ENCODE measurements at places on chromosomes 4 and X. TPM values are rescaled to one million over a fixed set of nuclear protein-coding genes. Genes with fewer than 3 reads are reported as not detected.

Gene NR3C2
- 17.8 TPM for total RNA-seq

Gene MAOA
- 7.8 TPM for total RNA-seq

Gene ARMCX1
- 71.4 TPM for total RNA-seq

Gene GPR173
- 36.0 TPM for total RNA-seq

Gene LANCL3
- 1.3 TPM for total RNA-seq

Gene YY2
- 4.4 TPM for total RNA-seq

Gene RNF212
- total RNA-seq, result 4.4 TPM

Gene APEX2
- total RNA-seq, result 2.2 TPM

Gene DCLK2
- total RNA-seq, result 203 TPM

Gene PAGE4
- not detected for total RNA-seq

Gene CDKL2
- 53.2 TPM for total RNA-seq

Gene RAB33A
- 29.1 TPM for total RNA-seq

Gene RASGEF1B
- total RNA-seq, result 52.3 TPM

Gene DGAT2L6
- total RNA-seq, result not detected

Gene ZRSR2
- total RNA-seq, result 9.7 TPM

Gene XK
- total RNA-seq, result 2.2 TPM

Gene AVPR2
- total RNA-seq, result not detected

Gene STARD8
- total RNA-seq, result 2.2 TPM

Gene TSPAN5
- 87.3 TPM for total RNA-seq

Gene PIR
- 2.8 TPM for total RNA-seq

Gene UGT2B17
- not detected for total RNA-seq

Gene CNGA1
- total RNA-seq, result not detected

Gene PHOX2B
- total RNA-seq, result not detected

Gene CABS1
- not detected for total RNA-seq

Gene FAM47E
- 6.6 TPM for total RNA-seq

Gene JAKMIP1
- 29.4 TPM for total RNA-seq

Gene HTRA3
- 1.3 TPM for total RNA-seq

Gene RTL9
- 0.63 TPM for total RNA-seq

Gene PRMT9
- 14.1 TPM for total RNA-seq

Gene EVC2
- 2.5 TPM for total RNA-seq

All from parietal lobe (tissue), 2 donors.